Stimulated activated CD8-positive, alpha-beta memory T cell treated with anti-CD3 and anti-CD28 coated beads, Interleukin-12 subunit alpha, Interleukin-12 subunit beta, amount 100 ng/mL, for 1 hour (primary cell): ENCODE measurements at places on chromosomes 2 and 18.

DNA sequence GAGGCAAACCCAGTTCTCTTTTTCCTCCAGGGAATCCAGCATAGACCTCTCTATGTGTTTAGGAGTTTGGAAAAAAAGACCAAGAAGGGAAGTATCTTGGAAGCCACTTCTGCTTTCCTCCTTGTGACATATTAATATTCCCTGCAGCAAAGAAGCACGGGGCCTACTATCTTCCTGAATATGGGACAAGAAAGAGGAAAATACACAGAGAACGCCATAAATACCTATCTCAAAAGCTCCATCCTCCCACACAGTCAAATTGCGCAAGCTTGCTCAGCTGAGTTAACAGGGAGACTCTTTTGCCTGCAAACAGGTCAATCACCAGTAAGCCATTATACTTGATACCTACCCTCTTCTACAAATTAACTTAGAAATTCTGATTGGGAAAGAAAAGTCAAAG lies 16.7 kb upstream of the RAPH1 start:
- no peak for DNase-seq

DNA sequence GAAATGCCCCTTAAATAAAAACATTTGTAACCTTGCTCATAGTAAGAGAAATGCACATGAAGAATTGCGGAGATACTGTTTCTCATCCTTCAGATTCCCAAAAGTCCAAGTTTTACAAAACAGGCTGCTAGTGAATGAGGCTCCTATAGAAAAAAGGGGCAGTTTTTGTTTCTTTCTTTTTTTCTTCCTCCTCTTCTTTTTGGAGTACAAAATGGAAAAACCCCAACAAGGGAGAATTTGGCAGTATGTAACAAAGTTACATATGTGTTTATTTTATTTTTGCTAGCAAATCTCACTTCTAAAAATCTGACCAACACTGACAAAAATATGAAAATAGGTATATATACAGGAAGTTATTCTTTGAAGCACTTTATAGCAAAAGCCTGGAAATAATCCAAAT lies 7.1 kb upstream of the BAZ2B start:
- no peak for DNase-seq

GRCh38 chr2:63993871-63994270 lies 25.4 kb downstream of the VPS54 start:
- DNase-seq = no peak

GRCh38 chr2:150258781-150259307 lies 228.6 kb downstream of the RND3 start:
- DNase-seq = no peak

DNA sequence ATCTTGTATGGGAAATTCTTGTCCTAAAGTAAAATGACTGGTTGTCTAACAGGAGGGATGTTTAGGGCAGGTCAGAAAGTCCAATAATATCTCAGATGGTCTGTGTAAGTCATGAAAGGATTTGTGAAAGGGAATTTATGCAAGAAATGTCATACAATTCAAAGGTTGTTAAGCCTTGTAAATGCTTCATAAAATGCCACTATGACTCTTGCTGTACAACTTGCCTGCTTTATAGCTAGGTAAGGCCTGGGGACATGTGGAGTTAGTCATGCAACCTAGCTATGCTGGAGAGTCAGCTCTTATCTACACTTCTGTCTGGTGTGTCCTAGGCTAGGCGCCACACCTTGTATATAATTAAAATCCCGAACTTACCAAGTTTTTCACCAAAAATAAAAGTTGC lies 36.9 kb upstream of the VWA3B start:
- no peak for DNase-seq

DNA sequence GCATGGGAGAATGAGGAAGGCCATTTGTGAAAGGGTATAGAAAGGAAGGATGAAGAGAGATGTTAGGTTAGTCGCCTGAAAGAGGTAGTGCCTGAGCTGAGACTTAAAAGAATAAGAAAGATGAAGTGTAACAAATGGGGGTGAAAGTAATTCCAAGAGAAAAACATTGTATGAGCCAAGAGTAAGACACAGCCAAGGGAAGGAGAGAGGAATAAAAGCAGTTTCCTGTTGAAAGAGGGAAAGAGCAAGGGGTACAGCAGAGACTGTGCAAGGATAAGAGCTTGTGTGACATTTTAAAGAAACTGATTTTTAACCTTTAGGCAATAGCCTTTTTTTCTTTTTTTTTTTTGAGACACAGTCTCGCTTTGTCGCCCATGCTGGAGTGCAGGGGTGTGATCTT lies 4.8 kb upstream of the RBBP8 start:
- no peak for DNase-seq

DNA sequence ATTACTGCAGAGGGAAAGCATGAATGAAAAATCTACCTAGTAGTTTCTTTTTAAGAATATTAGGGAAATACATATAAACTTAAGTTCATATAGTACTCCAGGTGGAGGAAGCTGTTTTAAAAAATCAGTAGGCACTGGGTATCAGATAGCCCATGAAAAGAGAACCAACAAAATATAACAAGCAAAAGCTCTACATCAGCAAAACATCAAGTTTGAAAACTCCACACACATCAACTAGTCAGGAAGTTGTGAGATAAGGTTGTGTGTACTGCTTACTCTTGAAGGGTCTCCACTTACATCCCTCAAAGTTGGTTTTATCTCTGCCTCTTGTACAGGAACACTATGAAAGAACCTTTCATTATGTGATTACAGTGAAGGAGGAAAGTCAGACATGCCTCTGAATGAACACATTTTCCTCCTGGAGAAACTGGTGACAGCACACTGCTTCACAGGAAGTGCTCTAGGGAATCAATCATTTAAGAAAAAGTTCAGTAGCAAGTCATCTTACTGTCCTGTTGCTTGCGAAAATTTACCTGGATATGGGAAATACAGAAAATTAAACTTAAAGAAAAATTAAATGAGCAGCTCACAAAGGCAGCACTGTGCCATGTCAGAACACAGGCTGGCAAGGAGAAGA lies 57.7 kb downstream of the THADA start:
- DNase-seq = no peak

GRCh38 chr2:207497596-207497995 lies 32.2 kb upstream of the CREB1 start:
- DNase-seq = no peak

DNA sequence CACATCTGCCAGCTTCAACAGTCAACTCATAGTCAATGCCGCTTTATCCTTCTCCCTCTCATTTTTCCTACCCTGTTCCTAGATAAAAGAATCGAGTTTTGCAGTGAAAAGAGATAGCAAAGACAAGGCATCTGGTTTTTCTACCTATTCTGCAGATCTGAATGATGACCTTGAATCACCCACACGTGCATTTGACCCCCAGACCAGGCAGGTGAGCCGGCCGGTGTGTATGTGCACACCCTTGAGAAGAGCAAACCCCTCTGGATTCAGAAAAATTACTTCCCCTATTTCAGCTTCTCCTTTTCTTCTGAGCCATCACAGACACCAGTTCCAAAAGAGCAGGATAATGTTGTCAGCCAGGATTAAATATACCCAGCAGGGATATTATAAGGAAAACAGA lies 115.6 kb upstream of the ST6GAL2 start:
- no peak for DNase-seq

- no peak for DNase-seq
Measured at GRCh38 chr2:182228741-182229140, 198.1 kb downstream of the PDE1A start.

DNA sequence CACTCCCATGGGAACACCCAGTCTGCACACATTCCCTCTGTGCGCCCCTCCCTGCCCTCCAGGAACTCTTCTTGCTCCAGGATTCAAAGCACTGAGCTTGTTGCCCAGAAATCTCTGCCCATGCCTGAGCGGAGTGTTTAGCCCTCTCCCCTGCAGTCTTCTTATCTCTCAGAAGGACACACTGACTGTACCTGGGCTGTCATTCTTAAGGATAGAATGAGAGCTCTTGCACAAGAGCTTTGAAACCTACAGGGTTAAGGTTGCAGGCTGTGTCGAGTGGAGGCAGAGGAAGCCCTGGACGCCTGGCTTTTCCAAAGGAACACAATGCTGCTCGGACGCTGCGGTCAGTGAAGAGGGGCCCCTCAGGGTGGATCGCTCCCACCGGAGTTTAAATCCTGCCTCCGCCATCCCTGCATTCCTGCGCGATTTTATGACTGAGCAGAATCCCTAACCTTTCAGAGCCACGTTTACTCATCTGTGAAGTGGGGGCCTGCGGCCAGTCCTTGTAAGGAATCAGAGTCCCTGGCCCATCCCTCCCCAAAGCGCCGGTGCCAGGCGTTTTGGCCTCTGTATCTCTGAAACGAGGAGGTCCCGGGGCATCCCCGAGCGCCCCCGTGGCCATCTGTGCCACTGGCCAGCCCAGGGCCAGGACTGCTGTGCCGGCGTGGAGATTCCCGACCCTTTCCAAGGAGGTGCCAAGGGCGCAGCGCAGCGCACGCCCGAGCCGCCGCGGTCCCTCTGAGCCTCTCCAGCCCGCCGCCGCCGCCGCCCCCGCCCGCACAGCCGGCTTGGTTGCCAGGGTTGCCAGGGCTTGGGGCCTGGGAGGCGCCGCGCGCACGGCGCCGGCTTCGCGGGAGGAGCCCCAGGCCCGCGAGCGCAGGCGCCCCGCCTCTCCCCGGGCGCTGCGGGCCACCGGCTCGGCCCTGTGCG lies 58.9 kb downstream of the FAM168B start:
- DNase-seq = no peak

DNA sequence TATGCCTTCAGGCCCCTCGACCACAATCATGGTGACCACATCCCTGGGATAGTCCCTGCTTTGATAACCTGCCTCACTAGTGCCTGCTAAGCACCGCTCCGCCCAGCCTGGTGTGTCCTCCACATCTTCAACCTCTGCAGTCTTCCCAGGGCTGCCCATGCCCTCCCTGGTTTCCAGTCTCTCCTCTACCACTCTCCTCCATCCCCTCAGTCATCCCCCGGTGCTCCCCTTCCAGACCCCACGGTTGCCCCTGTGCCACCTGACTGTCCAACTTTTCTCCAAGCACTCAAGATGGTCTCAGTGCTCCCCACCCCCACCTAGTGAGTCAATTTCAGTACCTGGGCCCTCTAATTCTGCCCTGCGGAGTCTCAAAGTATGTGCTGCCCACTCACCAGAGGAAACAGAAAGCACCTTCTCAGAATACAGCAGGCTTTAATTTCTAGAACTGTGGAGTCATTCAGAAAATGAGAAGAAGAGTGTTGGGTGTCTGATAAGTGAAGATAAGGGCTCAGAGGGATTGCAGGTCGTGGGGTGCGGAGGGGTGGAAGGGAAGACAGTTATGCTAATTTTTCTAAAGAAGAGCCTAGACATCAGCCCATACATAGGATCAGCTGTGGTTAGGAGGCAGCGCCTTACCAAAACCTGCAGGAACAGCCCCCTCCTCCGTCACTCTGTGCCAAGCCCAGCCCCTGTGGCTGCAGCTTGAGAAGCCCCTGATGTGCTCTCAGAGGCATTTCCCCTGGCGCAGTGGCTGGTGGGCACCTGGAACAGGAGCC lies 53.6 kb upstream of the CAB39 start:
- no peak for DNase-seq

GRCh38 chr2:229451852-229452251 lies 180.8 kb upstream of the PID1 start:
- no peak for DNase-seq

- DNase-seq = no peak
Measured at GRCh38 chr2:27721335-27721734, 50.2 kb upstream of the MRPL33 start.

DNA sequence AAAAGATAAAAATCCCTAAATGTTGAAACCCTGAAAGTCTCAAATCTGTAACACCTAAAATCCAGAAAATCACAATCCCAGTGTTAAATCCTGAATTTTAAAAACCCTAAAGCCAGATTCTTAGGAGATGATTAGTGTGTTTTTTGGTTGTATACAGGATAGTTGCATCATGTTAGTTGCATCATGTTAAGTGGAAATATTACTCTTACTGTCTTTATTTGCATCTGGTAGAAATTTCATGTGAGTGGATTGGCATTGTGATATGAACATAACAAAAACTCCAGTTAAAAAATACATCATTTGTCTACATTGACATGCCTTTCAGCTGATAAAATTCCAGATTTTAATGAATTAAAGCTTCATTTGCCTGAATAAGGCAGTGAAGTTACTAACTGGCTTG lies 683.1 kb upstream of the ACVR2A start:
- no peak for DNase-seq

DNA sequence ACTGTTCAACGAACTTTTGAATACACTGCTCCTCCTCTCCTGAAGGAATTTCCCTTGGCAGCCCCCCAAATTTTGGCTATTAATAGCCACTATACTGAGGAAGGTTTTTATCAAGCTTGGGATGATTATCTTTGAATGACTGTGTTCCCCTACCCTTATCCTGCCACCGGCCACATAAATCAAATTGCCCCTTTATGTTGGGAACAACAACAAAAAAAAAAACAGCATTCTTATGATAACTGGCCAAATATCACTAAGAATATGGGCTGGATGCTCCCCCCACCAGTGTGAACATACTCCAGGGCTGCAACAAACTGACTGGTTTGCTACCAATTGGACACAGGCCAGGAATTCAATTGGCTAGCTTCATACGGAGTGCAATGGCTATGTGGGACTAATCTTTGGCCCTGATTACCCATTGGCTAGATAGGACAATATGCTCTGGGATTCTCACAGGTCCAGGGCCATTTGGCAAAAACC lies 20.6 kb downstream of the DUSP11 start:
- no peak for DNase-seq

- DNase-seq = no peak
Measured at GRCh38 chr2:239160226-239161143, 240.3 kb downstream of the HDAC4 start.

DNA sequence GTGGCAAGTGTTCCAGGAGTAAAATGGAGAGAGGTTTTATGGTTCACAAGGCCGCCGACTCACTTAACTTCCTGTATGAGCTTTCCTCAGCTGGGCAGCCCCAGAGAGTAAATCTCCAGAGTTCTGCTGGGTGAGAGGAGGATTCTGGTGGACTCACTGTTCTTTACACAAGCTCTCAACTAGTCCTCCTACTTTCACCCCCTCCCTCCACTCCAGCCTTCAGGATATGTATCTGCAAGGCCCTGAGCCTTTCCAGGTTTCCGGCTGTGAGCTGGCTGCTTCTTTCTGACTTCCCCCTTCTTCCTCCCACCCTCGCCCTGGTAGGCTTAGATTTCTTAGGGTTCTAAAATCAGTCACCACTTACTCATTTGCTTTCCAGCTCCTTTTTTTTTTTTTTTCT lies 34.0 kb downstream of the EML6 start:
- no peak for DNase-seq

- DNase-seq = no peak
Measured at GRCh38 chr2:33448220-33448899, 28.1 kb upstream of the RASGRP3 start.

- no peak for DNase-seq
Measured at GRCh38 chr18:69000366-69000765, 202.5 kb downstream of the CCDC102B start.

GRCh38 chr18:2618009-2618408 lies 37.5 kb upstream of the SMCHD1 start:
- no peak for DNase-seq
